ENCODE measurements at places on chromosomes 1 and 21.

- no peak for DNase-seq
Observed at GRCh38 chr1:154446292-154446691, 41.1 kb downstream of the IL6R start.

GRCh38 chr1:150765296-150765976 lies at the start of gene CTSS:
Gene CTSS, minus strand, starts transcription at chr1:150765778. Its CDS starts 1,015 bp downstream, at chr1:150764763.
- no peak for DNase-seq

DNA sequence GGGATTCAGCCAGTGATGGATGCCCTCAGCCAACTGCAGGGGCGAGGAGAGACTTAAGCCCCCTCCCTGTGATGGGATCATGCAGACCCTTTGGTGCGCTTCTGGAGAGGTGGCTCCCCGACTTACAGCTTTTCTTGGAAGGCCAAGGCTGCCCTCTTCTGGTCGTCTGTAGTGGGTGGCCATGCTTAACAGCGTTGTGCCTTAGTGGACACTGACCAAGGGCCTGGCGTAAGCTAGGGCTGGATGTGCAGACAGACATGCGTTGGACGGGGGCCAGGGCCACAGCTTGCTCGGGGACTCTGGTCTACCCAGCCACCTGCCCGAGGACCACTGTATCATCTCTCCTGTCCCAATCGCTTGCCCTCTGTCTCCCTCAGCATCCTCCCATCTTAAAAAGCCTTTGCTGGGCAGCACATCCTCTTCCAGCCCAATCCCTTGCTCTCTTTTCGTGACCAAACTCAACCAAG lies 5.5 kb downstream of the AZIN2 start:
- peak; percentile 61 for DNase-seq

DNA sequence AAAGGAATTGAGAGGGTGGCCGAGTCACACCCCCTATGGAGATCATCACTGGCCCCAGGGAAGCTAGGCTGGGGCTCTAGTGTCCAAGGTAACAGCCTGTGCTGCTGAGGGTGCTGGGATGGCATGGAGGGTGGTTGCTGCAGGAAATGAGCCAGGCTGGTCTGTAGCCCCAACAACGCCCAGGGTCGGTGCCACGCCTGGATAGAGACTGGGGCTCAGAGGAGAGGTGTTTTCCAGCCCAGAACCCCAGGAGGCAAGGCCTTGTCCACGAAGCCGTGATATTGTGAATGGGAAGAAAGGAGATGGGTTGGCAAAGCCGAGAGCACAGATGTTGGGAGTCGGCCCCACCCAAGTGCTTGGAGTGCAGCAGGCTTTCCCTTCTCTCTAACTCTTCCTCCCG lies 68.9 kb upstream of the ACTRT2 start:
- DNase-seq = no peak

DNA sequence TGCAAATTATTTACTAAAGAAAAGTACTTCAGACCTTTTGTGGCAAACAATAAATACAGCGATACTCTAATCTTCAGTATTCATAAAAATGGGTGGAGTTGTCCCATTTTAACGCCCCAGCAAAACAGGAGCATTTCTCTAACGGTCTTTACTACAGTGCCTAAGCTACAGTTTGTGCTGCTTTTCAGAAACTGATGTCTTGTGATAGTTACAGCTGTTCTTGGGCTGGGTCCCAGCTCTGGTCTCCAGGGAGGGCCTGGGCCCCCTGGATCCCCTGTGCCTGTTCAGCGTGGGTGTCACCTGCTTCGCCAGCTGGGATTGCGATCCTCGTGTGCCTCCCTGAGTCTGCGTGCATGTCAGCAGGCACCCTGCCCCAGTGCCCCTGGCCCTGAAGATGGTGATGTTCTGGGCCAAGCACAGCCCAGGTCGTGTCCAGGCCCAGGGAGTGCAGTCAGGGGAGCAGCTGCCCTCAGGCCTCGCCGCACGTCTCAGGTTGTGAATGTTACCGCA lies 64.0 kb upstream of the DIP2A start:
- DNase-seq = no peak

DNA sequence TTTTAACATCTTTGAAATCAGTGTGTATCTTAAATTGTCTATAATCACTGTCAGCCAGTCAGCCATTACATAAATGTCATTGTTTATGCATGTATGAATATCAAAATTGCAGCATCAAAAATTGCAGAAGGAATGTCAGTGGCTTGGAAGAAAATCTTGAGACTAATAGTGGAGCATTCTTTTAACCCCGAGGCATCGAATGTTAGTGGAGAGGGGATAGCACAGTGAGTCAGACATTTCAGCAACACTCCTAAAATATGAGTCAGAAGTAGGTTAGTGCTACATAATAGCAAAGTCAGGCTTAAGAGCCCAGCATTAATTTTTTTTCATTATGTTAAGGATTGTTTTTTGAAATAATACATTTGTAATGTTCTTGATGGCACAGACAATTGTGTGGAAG lies 45.5 kb downstream of the SNRPE start:
- no peak for DNase-seq

- DNase-seq = no peak
Observed at GRCh38 chr21:46202592-46203202, 18.4 kb upstream of the SPATC1L start.

DNA sequence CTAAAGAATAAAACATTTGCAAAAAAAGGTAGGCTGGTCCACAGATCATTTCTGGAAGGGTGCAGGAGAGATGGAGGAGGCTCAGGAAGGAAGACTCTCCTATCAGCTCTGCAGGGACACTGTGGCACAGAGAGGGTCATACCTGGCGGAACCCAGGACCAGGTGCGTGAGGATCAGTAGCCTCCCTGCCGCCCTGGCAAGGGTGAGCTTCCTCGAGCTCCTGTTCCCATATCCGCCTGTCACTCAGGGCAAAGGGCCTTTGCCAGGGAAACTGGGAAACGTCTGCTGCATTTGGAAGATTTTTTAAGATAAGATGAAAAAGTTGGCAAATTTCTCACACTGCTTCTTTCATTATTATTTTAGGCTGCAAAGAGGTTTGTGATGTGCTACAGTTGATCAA lies 112.1 kb upstream of the TIAM1 start:
- DNase-seq = no peak
